ENCODE measurements at places on chromosomes 2 and 18.

GRCh38 chr2:111042772-111043771 lies 77.6 kb upstream of the BCL2L11 start:
- no peak for DNase-seq

- peak; percentile 48 for DNase-seq
These were observed 436.2 kb downstream of the SUCLG1 start for GRCh38 chr2:84022810-84023431.

- DNase-seq = no peak
These were observed 97.2 kb upstream of the TMEM18 start for GRCh38 chr2:774436-774835.

DNA sequence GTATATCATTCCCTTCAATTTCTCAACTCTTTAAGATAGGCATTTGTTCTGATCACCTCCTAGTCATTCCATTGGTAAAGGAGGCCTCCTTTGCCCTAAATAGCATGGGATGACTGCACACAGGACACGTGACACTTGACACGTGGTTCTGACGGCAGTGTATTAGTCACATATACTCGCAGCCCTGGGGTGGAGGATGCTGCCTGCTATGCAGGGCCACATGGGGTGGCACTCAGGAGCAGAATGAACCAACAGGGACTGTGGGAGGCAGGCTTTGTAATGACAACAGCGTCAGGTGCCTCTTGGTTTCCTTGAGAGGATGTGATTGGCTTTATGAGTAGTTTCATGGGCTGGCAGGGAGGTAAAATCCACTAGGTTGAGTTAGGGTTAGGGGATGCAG lies 9.3 kb upstream of the KCNS3 start:
- DNase-seq = peak; percentile 31

- DNase-seq = no peak
These were observed 96.8 kb downstream of the POLE4 start for GRCh38 chr2:75055142-75055819.

DNA sequence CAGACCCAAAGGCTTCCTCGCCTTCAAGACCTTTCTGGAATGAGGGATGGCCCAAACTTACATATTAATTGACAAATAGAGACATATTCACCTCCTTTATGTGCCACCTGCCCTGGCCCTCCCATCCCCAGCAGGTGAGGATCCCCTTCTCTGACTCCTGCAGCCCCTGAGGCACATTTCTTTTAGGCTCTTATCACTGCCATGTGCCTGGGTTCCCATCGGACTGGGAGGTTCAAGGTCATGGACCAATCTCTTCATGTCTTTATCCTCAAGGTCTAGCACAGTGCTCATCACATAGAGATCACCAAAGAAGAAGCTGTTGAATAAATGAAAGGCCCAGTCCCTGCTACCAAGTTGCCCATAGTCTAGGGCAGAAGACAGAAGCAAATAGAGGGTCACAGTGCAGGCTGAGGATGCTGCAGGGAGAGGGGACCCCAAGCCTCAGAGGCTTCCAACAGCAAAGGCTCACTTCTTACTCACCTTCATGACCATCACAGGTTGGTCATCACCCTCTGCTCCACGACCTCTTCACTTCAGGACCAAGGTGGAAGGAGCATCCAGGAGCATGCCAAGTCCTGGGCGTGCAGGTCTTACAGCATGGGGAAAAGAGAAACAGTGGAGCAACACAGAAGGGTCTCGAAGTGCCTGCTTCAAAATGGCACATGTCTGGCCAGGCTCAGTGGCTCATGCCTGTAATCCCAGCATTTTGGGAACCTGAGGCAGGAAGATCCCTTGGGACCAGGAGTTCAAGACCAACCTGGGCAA lies 193.9 kb downstream of the SMAD2 start:
- no peak for DNase-seq

GRCh38 chr18:37343542-37343851 lies 222.1 kb downstream of the CELF4 start:
- DNase-seq = no peak

- no peak for DNase-seq
These were observed 270.2 kb downstream of the EN1 start for GRCh38 chr2:118577202-118577601.

DNA sequence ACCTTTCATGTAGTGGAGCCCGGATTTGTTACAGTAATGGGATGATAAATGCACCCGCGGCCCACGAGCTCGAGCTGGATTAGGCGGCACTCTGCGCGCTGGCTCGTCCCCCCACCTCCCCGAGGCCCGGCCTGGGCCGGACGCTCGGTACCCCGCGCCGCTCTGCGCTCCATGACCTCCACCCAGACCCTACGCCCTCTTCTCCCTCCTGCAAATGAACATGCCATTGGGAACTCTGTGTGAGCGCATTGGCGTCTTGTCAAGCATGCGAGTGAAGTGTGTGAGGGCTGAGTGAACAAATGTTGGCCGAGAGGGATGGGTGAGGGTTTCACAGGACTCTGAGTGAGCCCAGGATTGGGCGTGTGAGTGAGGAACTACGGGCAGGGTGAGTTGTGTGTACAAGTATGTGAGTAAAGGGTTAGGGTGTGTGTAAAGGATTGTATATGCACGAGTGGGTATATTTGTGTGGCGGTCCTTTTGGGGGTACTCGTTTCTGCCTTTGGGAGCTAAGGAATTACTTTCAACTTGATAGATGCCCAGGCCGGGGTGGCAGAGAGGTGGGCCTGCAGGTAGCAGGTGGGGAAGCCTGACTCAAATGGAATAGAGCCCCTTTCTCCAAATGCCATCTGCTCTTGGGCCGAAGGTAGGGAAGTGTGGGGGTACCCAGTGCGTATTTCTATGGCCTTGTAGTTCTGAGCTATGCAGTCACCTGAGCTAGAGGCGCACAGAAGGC lies 2.9 kb upstream of the EN1 start:
- DNase-seq = no peak

- no peak for DNase-seq
These were observed 81.9 kb downstream of the CDH2 start for GRCh38 chr18:28095041-28095440.

DNA sequence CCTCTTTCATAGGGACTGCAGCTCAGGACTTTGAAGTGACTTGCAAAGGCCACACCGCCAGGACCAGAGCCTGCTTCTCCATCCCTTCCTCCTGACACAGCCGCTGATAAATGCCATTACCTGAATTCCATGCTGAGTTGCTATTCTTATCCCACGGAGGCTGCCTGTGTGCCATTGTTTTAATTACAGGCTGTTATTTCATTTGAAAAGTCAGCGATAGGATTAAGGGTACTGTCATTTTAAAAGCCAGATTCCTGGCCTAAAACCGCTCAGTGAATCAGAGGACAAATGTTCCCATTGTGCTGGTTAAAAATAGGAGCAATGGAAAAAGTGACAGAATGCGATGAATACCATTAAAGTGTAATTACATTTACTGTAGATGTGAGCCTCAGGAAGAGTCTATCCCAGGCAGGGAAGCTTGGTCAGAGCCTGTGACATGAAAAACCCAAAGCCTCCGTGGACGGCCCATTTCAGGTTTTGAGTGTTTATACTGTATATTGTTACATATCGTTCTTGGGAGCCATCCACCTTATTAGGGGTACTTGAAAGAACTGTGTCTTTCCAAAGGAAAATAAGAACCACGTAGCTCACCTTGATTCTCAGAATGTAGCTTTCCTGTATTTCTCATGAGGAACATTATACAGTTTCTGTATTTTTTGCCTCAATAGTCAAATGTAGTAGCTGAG lies 41.3 kb downstream of the PDCL3 start:
- DNase-seq = no peak

DNA sequence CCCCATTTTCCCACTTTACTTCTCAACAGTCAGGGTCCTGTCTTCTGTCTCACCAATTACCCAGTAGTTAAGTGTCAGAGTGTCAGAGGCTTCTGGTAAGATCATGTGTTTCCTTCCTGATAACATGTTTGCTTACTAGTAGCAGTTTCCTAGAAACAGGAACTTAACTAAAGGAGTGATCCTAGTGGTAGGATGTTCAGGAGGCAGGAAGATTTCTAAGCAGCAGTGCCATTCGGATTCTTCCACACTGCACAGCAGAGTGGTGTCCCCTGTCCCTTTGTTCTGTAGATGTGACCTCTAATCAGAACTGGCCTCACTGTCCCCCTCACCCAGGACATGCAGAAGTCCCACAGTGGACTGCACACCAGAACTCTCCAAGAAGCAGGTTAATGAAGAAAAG lies 221.8 kb upstream of the OSR1 start:
- DNase-seq = no peak

DNA sequence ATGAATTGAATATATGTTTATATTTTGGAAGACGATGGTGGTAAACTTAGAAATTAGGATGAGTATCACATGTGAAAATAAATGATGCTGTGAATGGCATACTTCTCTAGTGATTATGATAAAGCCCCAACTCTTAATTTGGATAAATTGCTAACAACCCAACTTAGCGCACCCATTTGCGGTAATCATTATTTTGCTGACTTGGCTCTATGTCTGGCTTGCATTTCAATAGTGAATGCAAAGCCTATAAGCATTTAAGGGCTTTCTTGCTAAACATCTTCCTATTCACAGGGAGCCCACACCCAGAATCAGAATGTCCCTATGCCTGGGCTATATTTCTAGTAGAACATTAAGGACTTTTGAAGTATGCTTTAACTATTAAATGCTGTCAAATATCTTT lies 910.7 kb upstream of the FANCL start:
- DNase-seq = no peak

DNA sequence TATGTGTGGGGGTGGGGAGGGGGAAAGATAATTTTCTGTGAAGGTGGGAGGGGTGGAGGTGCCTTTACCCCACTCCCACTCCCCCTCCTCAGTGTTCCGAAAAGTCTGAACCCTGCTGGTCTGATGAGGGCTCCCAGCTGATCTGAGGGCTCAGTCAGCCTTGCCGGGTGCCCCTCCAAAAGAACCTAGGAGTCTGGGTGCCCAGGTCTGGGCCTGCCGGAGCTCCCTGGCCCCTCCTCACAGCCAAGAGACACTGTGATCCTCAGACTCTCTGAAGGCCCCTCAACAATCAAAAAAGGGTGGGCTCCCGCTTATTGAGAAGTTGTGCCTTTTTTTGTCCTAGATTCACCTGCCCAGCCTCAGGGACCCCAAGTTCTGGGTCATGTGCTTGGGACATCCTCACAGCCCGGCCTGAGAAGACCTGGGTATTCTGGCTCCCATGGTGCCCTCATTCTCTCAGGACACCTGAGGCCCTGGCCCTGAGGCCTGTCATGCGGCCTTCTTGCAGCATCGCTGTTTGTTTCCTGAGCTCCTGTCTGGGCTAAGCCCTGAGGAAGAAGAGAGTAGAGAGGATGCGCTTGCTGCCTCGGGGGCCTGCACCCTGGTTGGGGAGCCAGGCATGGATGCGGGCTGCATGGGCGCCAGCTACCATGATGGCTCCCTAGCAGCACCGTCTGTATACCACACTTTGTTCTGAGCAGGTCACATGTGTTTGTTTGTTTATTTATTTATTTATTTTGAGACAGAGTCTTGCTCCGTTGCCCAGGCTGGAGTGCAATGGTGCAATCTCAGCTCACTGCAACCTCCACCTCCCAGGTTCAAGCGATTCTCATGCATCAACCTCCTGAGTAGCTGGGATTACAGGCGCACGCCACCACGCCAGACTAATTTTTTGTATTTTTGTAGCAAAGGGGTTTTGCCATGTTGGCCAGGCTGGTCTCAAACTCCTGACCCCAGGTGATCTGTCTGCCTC lies 44.0 kb downstream of the SDC1 start:
- no peak for DNase-seq

- DNase-seq = no peak
These were observed 55.0 kb downstream of the PKP4 start for GRCh38 chr2:158511706-158512105.

- peak; percentile 71 for DNase-seq
These were observed 1.4 kb upstream of the YES1 start for GRCh38 chr18:813172-814071.

- DNase-seq = no peak
These were observed 3.0 kb upstream of the CNGA3 start for GRCh38 chr2:98343285-98343684.

DNA sequence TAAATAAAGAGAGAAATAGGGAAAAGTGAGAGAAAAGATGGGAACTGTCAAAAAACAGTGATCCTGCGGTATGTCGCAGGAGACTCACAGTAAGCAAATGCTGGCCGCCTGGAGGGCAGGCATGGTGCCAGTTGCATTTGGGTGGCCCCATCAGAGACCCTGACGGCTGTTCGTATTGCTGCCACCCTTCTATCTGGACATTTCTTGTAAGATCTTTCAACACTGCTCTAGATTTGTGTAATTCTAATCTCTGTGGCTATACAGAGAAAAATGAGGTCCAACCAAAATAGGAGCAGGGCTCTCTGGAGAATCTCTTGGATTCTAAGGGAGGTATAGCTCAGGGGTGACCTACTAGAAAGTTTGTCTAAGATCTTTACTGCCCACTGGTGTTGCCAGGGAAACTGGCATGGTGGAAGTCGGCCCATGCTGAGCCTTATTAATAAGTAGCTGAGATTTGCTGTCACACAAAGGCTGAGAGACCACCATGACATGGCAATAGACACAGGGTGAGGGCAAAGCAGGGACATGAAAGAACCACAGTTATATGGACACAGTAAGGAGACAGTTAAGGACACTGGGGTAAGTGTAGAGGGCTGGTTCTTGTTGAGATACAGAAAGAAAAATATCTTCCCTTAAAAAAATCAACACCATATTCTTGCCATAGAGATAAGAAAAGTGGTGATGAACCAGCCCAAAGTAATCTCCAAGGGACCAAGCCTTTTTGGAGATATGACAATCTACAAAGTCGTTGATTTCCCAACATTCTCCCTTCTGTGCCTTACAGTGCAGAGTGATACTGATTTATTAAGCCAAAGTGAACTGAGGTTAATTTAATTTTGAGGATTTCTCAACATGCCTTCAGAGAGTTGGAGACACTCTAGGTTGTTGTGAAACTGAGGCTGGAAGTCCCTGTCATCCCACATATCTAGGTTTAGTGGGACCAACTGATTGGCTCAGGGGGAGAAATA lies 26.4 kb upstream of the FZD7 start:
- no peak for DNase-seq

GRCh38 chr2:124810132-124810531 lies 785.0 kb downstream of the CNTNAP5 start:
- no peak for DNase-seq

- DNase-seq = no peak
These were observed 13.3 kb downstream of the BCL2 start for GRCh38 chr18:63306249-63306648.

GRCh38 chr2:98028101-98028561 lies 32.4 kb upstream of the TMEM131 start:
- no peak for DNase-seq

DNA sequence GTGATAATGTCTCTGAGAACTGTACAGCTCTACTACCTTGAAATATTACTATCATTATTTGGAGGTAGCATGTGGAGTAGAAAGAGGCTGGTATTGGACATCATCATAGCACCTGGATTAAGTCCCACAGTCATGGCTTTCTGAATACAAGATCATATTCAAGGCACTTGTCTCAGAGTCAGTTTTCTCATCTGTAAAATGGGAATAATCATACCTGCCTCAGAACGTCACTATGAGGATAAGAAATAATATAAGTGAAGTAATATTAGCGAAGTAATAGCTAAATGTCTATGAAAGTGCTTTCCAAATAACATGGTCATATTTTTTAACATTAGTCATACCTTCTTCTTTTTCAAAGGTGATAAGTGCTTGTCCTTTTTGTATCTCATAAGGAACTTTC lies 11.0 kb downstream of the NMI start:
- DNase-seq = no peak

GRCh38 chr2:217601601-217602000 lies 401.2 kb downstream of the TNS1 start:
- DNase-seq = no peak

GRCh38 chr18:21632393-21632792 lies 20.3 kb downstream of the SNRPD1 start:
- no peak for DNase-seq
